Activated naive CD8-positive, alpha-beta T cell treated with anti-CD3 and anti-CD28 coated beads for 36 hours (primary cell): ENCODE measurements at places on chromosomes 7 and 10. TPM values are rescaled to one million over a fixed set of nuclear protein-coding genes. Genes with fewer than 3 reads are reported as not detected.

Gene AGMO
- total RNA-seq, result not detected

Gene SCD
- total RNA-seq, result 231 TPM

Gene IFIT1B
- not detected for total RNA-seq

Gene TACR2
- not detected for total RNA-seq

Gene C10orf67
- total RNA-seq, result 0.45 TPM

Gene GSAP
- 1.7 TPM for total RNA-seq

Gene TES
- 78.4 TPM for total RNA-seq

Gene ANKRD30A
- not detected for total RNA-seq

Gene HTR5A
- not detected for total RNA-seq

Gene CCDC3
- 0.14 TPM for total RNA-seq

Gene TET1
- total RNA-seq, result 0.72 TPM

Gene FFAR4
- not detected for total RNA-seq

Gene AKR1C3
- 0.87 TPM for total RNA-seq

Gene C7orf33
- not detected for total RNA-seq

Gene GPR85
- total RNA-seq, result 0.16 TPM

Gene TRIM74
- 0.35 TPM for total RNA-seq

Gene UNCX
- not detected for total RNA-seq

Gene AS3MT
- total RNA-seq, result not detected

Gene AGAP5
- total RNA-seq, result 6.7 TPM

Gene SLC18A3
- not detected for total RNA-seq

Gene ANKRD1
- total RNA-seq, result not detected

Gene CLCN1
- 0.06 TPM for total RNA-seq

Gene MMP21
- not detected for total RNA-seq

Gene SPDYE16
- 0.12 TPM for total RNA-seq

Gene DNAH11
- 0.02 TPM for total RNA-seq

Gene UBE2D4
- 12.7 TPM for total RNA-seq

Gene CHST12
- total RNA-seq, result 3.1 TPM

Gene AGAP3
- total RNA-seq, result 24.8 TPM

Gene PGAM2
- 0.34 TPM for total RNA-seq

Gene EPO
- not detected for total RNA-seq

Gene ZSWIM8
- 31.0 TPM for total RNA-seq

Gene SSBP1
- total RNA-seq, result 309 TPM

Gene CLDN3
- not detected for total RNA-seq
